ENCODE measurements at places on chromosomes 7 and 10.
A peak's percentile ranks its signal among the peaks of the same experiment; 100 is the strongest.

DNA sequence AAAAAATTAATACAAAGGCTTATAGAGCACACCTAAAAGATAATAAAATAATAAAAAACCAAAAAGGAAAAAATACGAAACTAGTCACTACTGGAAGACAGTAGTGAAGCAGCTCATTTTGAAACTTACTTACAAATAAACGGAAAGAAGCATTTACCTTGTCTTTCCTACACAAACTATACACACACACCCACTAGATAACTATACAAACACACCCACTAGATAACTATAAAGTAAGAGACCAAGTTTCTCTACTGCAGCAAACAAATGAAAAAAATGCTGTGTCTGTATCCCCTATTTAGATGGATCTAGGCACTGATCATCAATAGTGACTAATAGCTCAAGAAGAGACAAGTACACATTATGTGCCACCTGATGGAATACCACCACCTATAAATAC is 49.2 kb downstream of the KIF5B start:
- no peak for DNase-seq

DNA sequence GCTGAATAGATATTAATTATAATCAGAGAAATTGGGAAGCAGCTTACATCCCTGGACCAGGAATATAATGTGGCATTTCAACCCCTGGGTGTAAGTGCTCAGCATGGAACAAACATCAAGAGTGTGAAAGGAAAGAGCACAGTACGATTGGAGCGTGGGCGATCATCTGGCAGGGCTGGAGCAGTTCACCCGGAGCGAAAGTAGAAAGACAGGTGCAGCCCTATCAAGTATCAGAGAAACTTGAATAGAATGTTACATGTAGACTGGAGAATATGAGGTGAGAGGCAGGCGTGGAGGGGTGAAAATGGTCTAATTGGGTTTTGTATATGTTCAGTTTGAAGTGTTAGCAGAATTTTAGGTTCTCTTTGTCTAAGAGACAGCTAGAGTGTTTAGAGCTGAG is 303.0 kb downstream of the MDFIC start:
- no peak for DNase-seq

- DNase-seq: no peak
Observed at GRCh38 chr10:94357193-94357592, 5.5 kb downstream of the NOC3L start.

- DNase-seq: no peak
Observed at GRCh38 chr7:43785420-43785819, 26.9 kb downstream of the BLVRA start.

GRCh38 chr7:34309116-34309515 is 348.9 kb upstream of the NPSR1 start:
- DNase-seq: no peak

DNA sequence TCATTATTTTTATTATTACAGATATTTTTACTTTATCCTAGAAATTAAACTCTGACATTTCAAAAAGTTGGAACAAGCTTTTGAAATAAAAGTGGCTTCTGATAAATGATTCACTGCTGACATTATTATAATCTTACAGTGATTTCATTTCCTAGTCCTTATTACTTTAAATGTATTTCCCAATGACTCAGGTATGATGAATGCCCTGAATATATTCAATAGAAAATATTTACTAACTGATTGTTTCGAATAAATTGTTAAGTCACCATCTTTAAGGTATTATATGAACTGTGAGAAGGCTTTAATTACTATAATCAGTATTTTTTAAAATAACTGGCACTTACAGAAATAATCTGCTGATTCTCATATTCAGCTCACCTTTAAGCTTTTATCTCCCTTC is 21.6 kb downstream of the DKK1 start:
- DNase-seq: no peak

DNA sequence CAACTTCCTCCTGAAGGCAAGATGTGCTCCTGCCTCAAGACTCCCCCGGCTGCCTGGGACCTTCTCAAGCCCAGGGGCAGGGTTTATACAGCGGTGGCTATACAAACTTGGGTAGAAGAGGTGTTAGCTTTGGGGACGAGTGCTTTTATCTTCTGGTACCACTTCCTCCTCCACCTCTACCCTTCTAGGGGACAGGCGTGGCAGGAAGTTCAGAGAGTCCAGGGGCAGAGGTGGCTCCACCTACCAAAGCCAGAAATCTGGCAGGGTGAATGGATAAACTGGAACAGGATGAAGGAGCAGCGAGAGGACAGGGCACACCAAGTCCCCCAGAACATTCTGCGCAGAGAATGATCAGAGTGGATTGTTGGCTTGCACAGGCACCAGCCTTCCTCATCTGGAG is 24.0 kb upstream of the TM9SF3 start:
- DNase-seq: peak; percentile 27

Measured in activated naive CD4-positive, alpha-beta T cell treated with anti-CD3 and anti-CD28 coated beads, Interleukin-2, amount 10 ng/mL, durations not matched to agents 7 days and 5 days (primary cell).